Activated CD4-positive, CD25-positive, alpha-beta regulatory T cell treated with anti-CD3 and anti-CD28 coated beads, Interleukin-2, amount 50 U/mL, for 24 hours (primary cell): ENCODE measurements at places on chromosomes 1 and 21.

DNA sequence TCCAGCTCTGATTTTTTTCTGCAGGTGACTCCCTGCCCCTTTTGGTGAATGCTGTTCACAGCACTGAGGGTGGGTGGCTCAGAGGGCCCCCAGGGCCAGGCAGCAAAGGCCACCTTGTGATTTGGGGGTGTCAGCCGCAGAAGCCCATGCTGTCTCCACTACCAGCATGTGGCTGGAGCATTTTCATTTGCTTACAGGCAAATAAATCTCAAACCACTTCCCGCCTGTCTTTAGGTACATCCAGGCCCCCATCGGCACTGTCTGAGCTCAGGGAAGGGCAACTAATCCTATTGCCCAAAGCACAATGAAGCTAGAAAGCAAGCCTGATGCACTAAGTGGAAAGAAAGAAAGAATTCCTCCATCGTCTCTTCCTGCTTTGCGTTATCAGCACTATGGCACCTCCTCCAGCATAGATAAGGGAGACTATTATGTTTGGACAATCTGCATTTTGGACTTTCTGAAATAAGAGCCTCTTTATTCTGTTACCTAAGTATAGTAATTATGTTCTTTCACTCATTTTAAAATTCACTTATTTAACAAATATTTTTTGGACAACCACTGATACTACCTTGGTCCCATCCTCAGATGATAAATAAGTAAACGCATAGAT lies 100.5 kb upstream of the TLR5 start:
- no peak for ATAC-seq

DNA sequence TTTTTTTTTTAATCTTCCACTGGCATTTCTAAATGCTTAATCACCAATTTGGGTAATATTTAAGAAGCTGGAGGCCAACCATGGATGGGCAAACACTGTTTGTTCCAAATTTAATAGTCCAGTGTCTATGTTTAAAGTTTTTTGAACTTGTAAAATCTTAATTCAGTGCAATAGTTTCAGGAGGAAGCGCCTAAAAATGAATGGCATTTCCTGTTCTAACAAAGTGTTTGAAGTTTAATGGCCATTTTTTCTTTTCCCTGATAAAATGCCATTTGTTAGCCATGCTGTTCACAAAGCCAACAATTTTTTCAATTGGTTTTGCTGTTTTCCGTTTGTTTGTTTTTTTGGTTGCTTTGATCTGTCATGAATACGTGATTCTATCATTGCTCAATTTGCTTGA lies 552.1 kb downstream of the LMO4 start:
- no peak for ATAC-seq

DNA sequence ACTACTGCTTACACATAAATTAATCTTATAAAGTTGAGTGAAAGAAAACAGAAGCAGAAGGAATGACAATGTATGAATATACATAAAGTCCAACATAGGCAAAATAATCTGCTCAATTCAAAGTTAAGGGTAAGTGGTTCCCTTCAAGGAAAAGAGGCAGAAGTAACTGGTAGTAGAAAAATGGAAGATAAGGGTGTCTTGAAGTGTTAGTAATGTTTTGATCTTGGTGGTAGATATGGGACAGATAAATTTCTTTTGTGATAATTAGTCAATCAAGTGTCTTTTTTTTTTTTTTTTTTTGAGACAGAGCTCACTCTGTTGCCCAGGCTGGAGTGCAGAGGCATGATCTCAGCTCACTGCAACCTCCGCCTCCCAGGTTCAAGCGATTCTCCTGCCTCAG lies 12.7 kb downstream of the USP48 start:
- peak; percentile 8 for ATAC-seq

DNA sequence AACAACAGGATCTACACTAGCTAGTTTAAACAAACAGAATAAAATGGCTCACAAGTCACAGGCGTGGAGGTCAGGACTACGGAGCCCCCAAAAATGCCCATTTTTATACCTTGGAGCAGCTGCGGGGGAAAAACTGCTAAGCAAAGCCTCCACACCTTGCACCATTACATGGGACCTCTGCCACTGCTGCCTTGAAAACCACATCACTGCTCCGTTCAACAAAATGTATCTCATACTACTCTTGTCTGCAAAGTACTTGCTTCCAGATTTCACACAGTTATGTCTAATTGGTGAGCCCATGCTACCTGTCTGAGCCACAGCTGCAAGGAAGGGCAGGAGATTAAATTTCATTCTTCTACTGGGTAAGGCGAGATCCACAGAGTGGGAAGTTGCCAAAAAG lies 24.4 kb downstream of the MRPL39 start:
- no peak for ATAC-seq

DNA sequence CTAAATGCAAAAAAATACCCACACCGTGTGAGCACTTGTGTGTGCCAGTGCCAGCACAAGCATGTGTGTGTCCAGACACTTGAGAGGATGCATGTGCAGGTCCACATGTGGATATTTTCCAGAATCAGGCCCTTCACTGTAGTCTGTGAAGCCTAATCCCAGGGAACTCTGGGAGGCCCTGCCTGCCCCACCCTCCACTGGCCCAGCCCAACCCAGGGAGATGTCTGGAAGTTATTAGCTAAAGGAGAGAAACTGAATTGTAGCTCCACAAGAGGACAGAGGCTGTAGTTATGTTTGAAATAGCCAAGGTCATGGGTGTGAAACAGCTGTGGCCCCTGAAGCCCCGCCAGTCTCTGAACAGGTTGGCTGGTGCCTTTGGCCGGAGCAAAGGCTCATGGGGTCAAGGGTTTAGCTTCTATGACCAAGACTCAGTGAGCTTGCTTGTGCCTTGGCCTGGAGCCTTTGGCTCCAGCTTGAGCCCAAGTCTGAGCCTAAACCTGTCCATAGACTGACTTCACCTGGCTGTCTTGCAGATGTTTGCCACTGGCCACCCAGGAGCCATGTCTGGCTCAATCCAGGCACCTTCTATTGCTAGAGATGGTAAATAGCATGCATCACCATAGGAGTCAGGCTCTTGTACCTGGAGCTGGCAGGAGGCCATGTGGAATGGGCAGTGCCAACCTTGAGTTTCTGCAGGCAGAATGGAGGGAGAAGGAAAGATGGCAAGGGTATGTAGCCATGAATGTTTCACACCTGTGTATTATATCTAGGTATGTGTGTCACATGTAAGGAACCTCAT lies 69.9 kb downstream of the TMEM53 start:
- no peak for ATAC-seq

GRCh38 chr1:79188337-79188736 lies 181.8 kb upstream of the ADGRL4 start:
- no peak for ATAC-seq

DNA sequence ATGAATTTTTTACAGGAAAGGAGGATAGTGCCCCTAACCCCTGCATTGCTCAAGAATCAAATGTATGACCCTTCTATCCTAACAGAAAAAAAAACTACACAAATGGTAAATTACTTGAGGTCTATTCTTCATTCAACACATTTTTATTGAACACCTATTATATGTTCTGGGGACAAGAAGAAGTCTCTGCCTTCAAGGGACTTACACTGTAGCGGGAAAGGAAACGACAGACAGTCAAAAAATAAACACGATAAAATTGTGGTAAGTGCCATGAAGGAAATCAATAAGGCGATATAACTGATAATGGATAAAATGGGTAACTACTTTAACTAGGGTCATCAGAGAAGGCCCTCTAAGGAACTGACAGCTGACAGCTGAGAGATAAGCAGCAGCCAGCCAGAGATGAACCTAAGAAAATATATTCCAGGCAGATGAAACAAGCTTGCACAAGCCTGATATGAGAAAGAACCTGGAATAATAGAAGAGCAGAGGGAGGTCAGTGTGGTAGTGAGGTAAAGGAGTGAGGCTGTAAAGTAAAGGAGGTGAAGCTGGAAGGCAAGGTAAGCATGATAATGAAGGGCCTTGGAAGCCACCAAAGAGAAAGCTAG lies 66.4 kb downstream of the PHTF1 start:
- ATAC-seq: no peak

- no peak for ATAC-seq
Observed at GRCh38 chr1:207268337-207268736, 53.1 kb upstream of the CD55 start.

DNA sequence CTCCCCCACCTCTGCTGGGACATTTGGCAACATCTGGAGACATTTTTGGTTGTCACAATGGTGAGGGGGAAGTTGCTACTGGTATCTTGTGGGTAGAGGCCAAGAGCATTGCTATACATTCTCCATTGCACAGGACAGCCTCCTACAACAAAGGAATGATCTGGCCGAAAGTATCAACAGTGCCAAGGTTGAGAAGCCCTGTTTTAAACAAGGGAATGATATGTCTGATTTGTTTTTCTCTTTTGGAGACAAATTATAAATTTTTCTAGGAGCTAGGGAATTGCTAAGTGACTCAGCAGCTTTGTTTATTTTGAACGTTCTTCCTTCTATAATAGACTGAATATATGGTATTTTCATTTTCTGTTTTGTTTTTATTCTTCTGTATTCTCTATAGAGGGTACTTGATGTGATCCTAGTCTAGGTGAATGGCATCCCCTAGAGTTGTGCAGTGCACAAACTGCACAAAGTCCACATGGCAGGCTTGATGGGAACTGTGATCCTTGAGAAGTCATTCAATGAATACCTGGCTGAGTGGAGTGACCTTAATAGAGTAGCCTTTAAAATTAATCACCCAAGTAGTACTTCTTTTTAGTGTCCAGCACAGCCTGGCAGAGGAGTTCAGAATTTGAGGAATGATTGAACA lies 288.6 kb upstream of the USP24 start:
- no peak for ATAC-seq

DNA sequence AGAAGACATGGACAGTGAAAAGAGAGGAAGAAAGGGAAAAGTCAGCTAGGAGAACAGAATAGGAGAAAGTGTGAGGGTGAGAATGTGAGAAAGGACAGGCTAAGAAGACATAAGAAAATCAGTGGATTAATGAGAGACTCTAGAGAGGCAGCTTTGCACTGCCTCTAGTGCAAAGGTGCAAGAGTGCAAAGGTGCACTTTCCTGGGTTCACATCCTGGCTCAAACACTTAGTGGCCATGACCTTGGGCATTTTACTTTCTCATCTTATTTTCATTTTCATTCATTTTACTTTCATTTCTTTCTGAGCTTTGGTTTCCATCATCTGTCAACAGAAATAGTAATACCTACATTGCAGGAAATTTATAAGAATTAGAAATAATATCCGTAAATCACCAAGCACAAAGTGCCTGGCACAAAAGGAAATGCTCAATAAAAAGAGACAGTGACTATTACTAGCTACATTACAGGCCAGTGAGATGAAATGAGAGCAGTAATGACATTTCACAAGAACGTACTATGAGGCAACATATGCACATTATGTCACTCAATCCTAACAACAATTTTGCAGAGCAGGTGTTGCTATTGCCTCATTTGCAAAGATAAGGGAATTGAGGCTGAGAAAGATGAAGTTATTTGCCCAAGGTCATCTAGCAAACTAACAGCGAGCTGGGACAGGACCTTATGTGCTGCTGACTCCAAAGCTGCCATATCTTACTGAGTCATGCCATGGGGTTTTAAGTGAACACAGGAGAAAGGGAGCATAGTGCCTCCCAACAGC lies 107.0 kb upstream of the TLR5 start:
- ATAC-seq: no peak

DNA sequence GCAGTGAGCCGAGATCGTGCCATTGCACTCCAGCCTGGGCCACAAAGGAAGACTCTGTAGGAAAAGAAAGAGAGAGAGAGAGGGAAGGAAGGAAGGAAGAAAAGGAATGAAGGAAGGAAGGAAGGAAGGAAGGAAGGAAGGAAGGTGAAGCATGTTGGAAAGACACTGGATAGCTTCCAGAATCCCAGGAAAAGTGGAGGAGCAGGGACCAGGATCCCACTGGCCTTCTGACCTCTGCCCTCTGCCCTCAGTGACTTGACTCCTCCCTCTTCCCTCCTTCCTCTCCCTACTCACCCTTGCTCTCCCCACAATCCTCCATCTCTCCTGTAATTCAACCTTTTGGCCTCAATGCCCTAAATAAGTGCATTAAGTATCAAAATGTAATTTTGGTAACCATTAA lies 4.1 kb upstream of the UTS2 start:
- ATAC-seq: no peak

DNA sequence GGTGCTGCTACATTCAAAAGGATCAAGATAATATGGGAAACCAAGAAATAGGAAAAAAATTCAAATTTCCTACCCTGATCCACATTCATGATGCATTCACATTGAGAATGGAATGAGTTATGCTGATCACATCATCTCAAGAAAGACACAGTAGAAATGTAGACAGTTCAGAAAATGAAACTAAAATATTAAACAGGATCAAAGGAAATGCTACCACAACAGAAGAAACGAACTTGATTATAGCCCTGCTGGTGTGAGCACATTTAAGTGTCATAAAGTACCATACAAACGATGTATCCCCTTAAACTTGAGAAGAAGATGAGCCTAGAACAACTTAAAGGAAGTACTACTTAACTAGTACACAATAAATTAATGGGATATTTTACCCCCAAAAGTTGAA lies 21.3 kb downstream of the SYDE2 start:
- peak; percentile 92 for ATAC-seq
